Stomach (tissue), 19 donors: ENCODE measurements at places on chromosomes 2 and 18. TPM values are rescaled to one million over a fixed set of nuclear protein-coding genes. Genes with fewer than 3 reads are reported as not detected.

The MSGN1 gene
- total RNA-seq: not detected

DNA sequence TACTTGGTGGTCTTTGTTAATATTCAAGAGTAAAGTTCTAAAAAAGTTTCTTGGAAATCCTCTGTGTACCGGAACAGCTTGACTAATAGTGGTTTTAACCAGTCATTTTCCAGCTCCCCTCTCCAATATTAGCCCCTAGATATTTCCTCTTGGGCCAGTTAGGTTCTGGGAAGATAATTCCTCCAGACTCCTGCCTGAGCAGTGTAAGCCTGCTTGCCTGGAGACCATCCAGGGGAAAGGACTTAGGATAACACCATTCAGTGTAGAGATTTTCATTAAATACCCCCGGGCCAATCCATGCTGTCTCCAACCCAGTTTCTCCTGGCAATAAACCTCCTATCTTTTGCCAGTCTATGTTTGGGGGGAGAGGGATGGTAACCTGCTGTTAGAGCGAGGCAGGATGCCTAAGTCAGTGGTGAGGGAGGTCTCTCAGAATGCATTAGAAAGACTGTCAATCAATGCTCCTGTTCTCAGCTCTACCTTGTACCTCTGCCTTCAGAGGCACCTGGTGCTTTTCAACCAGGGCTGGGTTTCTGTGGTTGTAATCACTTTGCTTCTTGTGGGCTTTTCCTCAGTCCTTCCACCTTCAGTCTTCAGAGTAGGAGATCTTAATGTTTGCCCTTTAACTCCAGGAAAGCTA, 186.4 kb downstream of the RNF152 start:
- H3K4me3 ChIP-seq: no peak overlapping the region
- H3K36me3 ChIP-seq: no peaks in the 10 kb centered on the region
- H3K27me3 ChIP-seq: no peaks in the 10 kb centered on the region
- no peak overlapping the region for H3K27ac ChIP-seq
- no peak for DNase-seq
- no peaks in the 10 kb centered on the region for H3K4me1 ChIP-seq

The NCKAP5 gene
- 5.5 TPM for total RNA-seq

- H3K27me3 ChIP-seq: no peaks in the 10 kb centered on the region
- H3K4me1 ChIP-seq: no peaks in the 10 kb centered on the region
- H3K27ac ChIP-seq: no peak overlapping the region
- no peaks in the 10 kb centered on the region for H3K36me3 ChIP-seq
These were observed 121.1 kb upstream of the KLHL14 start for GRCh38 chr18:32893915-32894314.

DNA sequence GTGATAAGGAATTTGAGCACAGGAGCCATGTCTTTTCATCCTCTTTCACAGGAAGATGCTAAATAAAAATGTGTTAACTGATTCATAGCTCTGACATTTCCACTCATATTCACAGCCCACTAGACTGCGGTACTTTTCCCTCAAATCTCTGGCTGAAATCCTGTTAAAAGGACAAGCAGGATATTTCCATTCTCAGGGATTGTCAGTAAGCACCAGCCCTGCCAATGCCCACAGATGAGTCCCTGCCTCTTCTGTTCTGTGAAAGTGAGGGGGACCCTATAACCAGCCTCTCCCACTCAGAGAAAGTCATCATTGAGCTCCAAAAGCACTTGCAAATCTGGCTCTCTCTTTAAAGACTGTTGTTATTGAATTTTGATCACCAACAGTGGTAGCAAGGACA, 440.5 kb downstream of the SETBP1 start:
- H3K4me3 ChIP-seq: no peak overlapping the region
- H3K27me3 ChIP-seq: no peaks in the 10 kb centered on the region
- no peak overlapping the region for H3K27ac ChIP-seq
- H3K36me3 ChIP-seq: no peaks in the 10 kb centered on the region

GRCh38 chr2:190409616-190410015, 1.5 kb downstream of the MFSD6 start:
- peak overlapping the region; percentile 86 for H3K4me3 ChIP-seq
- H3K36me3 ChIP-seq: no peaks in the 10 kb centered on the region
- H3K27ac ChIP-seq: peak overlapping the region; percentile 94
- peaks cover 40% of the 10 kb centered on the region for H3K4me1 ChIP-seq
